Caco-2 (cell line): ENCODE measurements at places on chromosomes 5 and 9. TPM values are rescaled to one million over a fixed set of nuclear protein-coding genes. Genes with fewer than 3 reads are reported as not detected.
A peak's percentile ranks its signal among the peaks of the same experiment; 100 is the strongest.

GRCh38 chr5:134608555-134608954 lies 24.1 kb downstream of the SAR1B start:
- DNase-seq: no peak

DNA sequence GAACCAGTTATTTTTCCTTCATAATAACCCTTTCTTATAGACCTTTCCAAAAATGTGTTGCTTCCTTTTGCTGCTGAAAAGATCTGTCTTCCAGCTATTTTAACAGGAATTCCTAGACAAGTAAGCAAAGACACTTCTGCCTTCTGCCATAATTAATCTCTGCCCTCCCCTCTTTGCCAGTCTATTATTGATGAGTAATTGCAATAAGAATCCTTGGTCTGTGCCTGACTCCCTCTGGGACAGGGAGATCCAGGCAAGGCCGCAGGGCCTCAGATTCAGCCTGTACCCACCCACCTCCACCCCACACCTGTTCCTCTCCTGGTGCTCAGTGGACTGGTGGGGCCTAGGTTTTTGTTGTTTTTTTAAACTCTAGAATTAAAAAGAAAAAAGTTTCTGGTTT lies 8.3 kb downstream of the FOXD1 start:
- DNase-seq: no peak

GRCh38 chr5:34991486-34992238 lies 56.1 kb downstream of the AGXT2 start:
- peak; percentile 83 for DNase-seq

DNA sequence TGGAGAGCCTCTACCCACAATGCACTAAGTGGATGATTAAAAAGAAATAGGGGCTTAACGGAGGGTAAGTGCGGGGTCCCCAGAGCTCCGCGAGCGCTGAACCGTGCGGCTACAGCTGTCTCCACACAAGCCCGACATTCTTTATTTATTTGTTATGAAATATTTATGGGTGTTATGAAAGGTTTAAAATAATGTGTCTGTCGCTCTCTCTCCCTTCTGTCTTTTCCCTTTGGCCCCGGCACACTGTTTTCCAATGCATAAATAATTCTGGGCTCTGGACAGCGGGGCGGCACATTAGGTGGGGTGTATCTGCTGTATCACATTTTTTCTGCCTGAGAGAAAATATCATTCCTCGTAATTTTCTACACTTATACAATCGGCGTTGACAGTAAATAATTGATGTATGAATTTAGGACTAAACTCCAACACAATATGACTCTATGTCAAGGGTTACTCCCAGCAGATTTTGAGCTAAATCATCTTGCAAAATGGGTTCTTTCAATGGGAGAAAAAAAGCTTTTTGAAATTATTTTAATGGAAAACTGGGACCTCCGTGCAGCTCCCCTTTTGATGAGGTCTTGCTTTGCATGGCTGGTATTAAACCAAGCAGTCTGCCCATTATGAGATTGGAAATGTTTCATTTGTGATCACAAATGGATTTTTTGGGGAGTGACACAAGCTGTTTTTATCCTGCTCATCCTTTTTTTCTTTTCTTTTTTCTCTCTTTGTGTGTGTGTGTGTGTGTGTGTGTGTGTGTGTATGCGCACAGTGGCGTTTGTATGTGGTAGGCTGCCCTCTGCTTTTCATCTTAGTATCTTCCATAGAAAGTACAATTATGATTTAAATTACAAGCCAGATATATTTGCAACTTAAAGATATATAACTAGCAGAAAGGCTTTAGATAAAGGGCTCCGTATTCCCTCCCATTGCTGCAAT lies 370.6 kb upstream of the IRX4 start:
- no peak for DNase-seq

GRCh38 chr9:1515557-1515956 lies 465.4 kb downstream of the DMRT2 start:
- DNase-seq: no peak

GRCh38 chr5:39284552-39284951 lies 65.2 kb upstream of the FYB1 start:
- DNase-seq: no peak

DNA sequence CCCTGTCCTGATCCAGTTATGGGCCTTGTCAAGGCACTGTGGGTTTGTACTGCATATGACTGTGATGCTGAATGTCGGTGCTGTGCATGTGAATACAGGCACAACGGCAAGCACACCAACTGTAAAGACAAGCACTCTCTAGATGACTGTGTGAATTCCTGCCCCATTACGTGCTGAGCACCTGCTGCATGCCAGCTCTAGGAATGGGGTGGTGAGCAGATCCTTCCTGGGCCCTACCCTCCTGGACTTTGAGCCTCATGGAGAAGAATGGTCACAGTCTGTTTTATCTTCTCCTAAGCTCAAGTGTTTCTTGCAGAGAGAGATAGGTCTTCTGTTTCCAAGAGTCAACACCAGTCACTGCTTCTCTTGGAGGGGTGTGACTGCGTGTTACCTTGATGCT lies 56.0 kb upstream of the RARS1 start:
- no peak for DNase-seq

DNA sequence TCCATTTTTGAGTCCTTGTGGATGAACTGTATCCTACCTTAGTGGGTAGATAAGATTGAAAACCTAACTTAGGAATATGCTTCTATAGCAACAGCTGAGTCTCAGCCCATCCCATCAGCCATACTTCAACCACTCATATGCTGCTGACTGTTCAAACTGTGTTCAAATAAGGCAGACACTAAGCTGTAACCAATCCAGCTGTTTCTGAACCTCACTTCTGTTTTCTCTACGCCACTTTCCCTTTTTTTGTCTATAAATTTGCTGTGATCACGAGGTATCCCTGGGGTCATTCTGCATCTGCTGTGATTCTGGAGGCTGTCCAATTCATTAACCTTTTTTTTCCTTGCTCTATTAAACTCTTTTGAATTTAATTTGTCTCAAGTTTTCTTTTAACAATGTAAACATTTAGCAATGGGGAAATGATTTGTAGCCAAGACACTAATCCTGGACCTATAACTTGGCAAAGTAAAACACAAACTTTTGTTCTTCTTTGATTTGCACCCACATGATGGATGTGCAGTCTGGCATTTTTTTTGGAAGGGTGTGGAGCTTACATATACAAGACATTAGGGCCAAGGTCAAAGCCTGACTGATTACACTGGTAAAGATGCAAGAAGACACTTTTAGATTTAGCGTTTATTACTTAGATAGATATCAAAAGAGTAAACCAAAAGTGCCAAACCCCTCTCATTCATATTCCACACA lies 14.9 kb upstream of the SCGB3A2 start:
- DNase-seq: no peak

DNA sequence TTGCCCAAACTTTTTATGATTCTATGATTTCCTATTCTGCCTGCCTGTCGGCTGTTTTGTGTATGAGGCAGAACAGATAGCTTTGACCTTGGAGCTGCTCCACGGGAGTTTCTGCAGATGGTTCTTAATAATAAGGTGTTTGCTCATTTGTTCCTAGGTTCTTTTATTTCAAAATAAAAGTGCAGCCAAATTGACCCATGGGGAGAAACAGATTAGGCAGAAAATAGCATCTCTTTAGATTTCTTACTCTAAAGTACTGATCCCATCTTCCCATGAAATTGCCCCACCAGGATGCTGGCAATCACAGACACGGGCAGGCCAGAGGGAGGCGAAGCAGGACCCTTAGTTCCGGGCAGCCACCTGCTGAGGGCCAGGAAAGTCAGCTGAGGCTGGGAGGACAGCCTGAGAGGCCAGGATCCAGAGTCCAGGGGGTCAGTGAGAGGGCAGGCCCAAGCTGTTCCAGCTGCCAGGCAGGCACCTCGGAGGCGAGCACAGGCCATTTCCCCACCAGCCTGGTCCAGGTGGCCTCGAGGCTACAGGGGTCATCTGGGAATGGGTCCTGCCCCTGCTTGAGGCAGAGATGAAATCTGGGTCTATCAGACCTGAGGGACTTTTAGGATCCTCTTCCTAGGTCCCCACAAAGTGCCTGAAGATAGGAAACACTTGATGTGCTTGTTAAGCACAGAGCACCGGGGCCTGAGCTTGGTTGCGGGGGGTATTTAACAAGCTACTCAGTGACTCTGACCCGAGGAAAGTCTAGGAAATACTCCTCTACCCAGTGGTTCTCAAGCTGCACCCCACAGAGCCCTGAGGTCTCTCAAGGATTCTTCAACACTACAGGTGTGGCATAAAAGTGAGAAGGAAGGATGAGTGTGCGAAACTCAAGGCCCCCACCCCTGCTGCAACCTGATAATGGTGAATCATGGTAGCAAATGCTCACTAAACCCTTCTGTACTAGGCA lies 145.4 kb downstream of the CMYA5 start:
- DNase-seq: no peak

DNA sequence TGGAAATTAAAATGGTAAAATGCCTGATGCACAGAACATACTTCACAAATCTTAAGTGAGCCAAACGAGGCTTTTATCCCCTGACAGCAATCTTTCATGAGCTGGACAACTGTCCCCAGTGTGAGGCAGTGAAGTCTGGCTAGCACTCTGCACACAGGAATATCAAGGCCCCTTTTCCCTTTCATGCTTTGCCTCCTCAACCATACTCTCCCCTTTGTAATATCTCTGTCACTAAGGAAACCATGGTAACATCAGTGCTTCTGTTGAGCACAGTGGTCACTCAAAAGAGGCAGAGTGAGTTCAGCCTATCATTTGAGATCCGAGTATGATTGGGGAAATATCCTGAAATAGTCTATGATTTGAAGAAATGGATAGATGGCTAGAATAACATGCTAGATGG lies 318.3 kb downstream of the ENC1 start:
- DNase-seq: no peak

- no peak for DNase-seq
Measured at GRCh38 chr5:14718778-14719177, 54.3 kb downstream of the OTULIN start.

- DNase-seq: peak; percentile 25
Measured at GRCh38 chr5:1298723-1299510, 4.0 kb upstream of the TERT start.

DNA sequence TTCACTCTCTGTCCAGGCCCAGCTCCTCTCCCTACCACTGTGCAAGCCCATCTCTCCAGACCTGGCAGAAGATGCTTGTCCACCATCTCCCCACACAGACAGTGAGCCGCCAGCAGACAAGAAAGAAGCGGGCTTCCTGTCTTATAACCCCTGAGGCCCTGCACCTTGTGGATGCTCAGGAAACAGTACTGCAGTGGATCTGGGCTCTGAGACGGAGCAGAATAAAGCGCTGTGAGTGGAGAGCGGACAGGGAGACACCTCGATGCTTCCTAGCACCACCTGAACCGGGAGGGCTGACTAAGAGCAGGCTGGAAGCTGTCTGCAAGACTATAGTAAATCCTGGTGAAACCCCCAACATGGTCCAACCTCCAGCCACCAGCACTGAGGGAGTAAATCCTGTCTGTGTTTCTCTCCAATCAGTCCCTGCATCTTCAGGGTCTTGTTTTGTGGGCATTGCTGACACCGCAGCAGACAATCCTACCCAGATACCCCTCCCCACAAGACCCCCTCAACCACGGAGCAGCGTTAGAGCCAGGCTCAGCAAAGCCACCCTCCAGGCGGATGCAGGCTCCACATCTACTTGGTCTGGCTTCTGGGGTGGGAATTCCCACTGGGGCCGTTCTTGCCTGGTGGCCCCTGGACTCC lies 18.7 kb downstream of the ORM2 start:
- DNase-seq: no peak

GRCh38 chr9:127937056-127937387 lies 632 bp downstream of the DPM2 start:
- no peak for DNase-seq

DNA sequence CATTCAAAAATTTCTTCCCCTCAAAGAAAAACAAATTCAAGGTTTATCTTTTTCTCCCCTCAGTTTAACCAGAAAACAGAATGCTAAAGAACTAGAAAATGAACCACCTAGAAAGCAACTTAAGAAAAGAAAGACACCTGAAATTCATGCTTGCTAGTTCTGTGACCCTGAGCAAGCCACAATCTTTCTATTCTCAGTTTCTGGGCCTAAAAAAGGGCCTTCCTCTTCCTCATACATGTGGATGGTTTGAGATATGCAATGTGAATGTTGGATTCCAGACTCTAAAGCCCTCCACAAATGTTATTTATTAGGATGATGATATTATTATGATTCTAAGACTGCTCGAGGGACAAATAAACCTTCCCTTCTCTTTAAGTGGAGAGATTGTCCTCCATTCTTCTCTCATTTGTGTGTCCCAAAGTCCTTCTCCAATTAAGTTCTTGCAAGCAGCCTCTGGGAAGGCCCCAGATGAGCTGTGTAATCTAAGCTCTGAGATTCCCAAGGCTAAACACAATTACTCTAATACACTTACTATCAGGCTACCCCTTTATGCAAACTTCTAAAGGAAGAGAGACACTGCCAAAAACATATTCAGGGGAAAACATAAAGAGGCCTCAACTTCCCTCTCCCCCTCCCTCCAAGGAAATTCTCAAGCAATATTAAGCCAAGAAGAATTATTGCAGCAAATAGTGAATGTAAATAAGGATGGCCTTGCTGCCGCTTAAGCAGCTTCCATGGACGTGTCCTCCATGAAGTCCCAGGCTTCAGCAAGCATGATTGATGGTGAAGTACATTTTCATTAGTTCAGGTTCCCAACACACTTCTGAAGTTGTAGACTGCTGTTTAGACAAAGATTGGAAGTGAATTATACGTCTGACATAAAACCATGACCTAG lies 80.2 kb downstream of the PRKACG start:
- DNase-seq: no peak

DNA sequence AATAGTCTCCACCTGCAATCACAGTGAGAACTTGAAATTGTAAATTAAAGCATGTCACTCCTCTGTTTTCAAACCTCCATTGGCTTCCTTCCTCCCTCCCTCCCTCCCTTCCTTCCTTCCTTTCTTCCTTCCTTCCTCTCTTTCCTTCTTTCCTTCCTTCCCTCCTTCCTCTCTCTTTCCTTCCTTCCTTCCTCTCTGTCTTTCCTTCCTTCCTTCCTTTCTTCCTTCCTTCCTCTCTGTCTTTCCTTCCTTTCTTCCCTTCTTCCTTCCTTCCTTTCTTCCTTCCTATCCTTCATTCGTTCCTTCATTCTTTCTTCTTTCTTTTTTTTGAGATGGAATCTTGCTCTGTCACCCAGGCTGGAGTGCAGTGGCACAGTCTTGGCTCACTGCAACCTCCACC lies 595.0 kb upstream of the ZNF608 start:
- no peak for DNase-seq

OTP gene
- 0.11 TPM in 1 of 2 replicates, not detected in the other for total RNA-seq

RNF183 gene
- total RNA-seq: 1.5 and 3.3 TPM in 2 replicates

EFNA5 gene
- total RNA-seq: 1.5 and 1.6 TPM in 2 replicates

GPR150 gene
- 0.21 and 0.27 TPM in 2 replicates for total RNA-seq

CD180 gene
- not detected in 2 replicates for total RNA-seq

PKD2L2 gene
- total RNA-seq: not detected in 2 replicates

F2RL2 gene
- not detected in 2 replicates for total RNA-seq

SLC6A18 gene
- total RNA-seq: not detected in 2 replicates

C9orf43 gene
- 1.1 and 1.9 TPM in 2 replicates for total RNA-seq

PTGES gene
- total RNA-seq: 4.0 and 5.6 TPM in 2 replicates

GDNF gene
- not detected in 2 replicates for total RNA-seq

ABLIM3 gene
- not detected in 2 replicates for total RNA-seq

SERF1B gene
- total RNA-seq: 38.1 and 38.5 TPM in 2 replicates

SPEF2 gene
- 2.1 and 4.0 TPM in 2 replicates for total RNA-seq

STX17 gene
- total RNA-seq: 40.2 and 41.1 TPM in 2 replicates

IL13 gene
- not detected in 2 replicates for total RNA-seq
